ENCODE measurements at places on chromosomes 12 and 14.
A peak's percentile ranks its signal among the peaks of the same experiment; 100 is the strongest.

- H3K4me3 ChIP-seq = no peak overlapping the region
- H3K27ac ChIP-seq = no peak overlapping the region
- no peaks in the 10 kb centered on the region for H3K4me1 ChIP-seq
Measured at GRCh38 chr12:99549651-99550050, 97.9 kb upstream of the GARIN6 start.

- H3K4me3 ChIP-seq = no peak overlapping the region
- no peaks in the 10 kb centered on the region for H3K27me3 ChIP-seq
- no peak for DNase-seq
- peak overlapping the region; percentile 8 for H3K27ac ChIP-seq
Measured at GRCh38 chr14:58746261-58746660, 108.5 kb downstream of the DACT1 start.

- no peak overlapping the region for H3K4me3 ChIP-seq
- no peak overlapping the region for H3K27ac ChIP-seq
- DNase-seq = no peak
- no peaks in the 10 kb centered on the region for H3K4me1 ChIP-seq
Measured at GRCh38 chr14:106826833-106827369, 1300.5 kb downstream of the TMEM121 start.

- peaks cover 2% of the 10 kb centered on the region for H3K36me3 ChIP-seq
- no peak overlapping the region for H3K27ac ChIP-seq
- H3K27me3 ChIP-seq = no peaks in the 10 kb centered on the region
- no peaks in the 10 kb centered on the region for H3K4me1 ChIP-seq
- DNase-seq = no peak
Measured at GRCh38 chr12:10305411-10305810, 2.3 kb upstream of the KLRD1 start.

DNA sequence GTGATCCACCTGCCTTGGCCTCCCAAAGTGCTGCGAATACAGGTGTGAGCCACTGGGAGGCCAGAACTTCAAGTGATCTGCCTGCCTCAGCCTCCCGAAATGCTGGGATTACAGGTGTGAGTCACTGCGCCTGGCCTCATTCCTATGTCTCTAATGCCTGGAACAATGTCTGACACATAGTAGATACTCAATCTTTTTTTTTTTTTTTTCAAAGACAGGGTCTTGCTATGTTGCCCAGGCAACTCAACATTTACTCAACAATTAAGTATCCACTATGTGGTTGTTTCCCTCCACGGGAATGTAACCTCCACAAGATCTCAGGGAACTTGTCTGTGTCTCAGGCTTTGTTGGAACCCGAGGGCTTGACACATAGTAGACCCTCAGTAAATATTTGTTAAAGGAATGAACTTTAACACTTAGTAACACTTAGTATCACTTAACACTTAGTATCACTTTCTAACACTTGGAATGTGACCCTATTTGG, 3.0 kb upstream of the TMEM120B start:
- H3K4me1 ChIP-seq = peaks cover 12% of the 10 kb centered on the region
- no peaks in the 10 kb centered on the region for H3K27me3 ChIP-seq
- H3K36me3 ChIP-seq = no peaks in the 10 kb centered on the region
- no peak overlapping the region for H3K27ac ChIP-seq
- H3K4me3 ChIP-seq = no peak overlapping the region
- DNase-seq = no peak

DNA sequence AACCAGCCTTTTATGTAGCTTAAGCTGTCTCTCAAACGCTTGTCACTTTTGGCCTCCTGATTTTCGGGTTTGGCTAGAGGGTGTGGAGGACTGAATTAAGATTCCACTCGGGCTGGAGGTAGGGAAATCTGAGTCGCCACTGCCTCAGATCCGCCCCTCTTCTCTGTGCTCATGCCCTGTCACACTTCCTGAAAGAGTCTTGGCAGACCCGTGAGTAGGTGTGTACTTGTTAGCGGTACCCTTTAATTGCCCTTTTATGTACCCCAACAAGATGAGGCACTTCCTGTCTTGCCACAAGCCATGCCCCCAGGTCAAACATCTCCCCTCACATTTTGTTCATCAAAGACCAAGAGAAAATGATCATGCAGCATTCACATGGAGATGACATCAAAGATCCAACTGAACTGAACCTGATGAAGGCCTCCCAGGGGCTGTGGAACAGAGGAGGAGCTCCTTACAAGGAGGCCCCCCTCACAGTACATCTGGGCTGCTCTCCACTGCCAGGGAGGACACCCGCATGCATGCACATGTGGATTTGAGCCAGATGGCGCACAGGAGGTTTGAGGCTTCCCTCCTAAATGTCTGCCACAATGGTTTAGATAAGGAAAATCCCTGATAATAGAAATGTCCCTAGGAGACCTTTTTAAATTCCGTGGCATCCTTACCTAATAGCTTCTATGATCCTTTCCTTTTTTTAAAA, 86.5 kb upstream of the CDKN3 start:
- no peaks in the 10 kb centered on the region for H3K36me3 ChIP-seq
- H3K27ac ChIP-seq = no peak overlapping the region
- no peaks in the 10 kb centered on the region for H3K27me3 ChIP-seq
- DNase-seq = no peak

GRCh38 chr12:128715485-128715884, 108.3 kb downstream of the SLC15A4 start:
- H3K4me3 ChIP-seq = no peak overlapping the region
- no peaks in the 10 kb centered on the region for H3K36me3 ChIP-seq
- no peak overlapping the region for H3K27ac ChIP-seq
- H3K4me1 ChIP-seq = no peaks in the 10 kb centered on the region

GRCh38 chr12:80769553-80770140, 52.9 kb downstream of the MYF5 start:
- H3K4me1 ChIP-seq = peaks cover 7% of the 10 kb centered on the region
- DNase-seq = no peak
- no peak overlapping the region for H3K27ac ChIP-seq
- peaks cover 13% of the 10 kb centered on the region for H3K36me3 ChIP-seq
- no peaks in the 10 kb centered on the region for H3K27me3 ChIP-seq

- no peak overlapping the region for H3K27ac ChIP-seq
- no peak overlapping the region for H3K4me3 ChIP-seq
- DNase-seq = no peak
- peaks cover 27% of the 10 kb centered on the region for H3K4me1 ChIP-seq
- no peaks in the 10 kb centered on the region for H3K27me3 ChIP-seq
Measured at GRCh38 chr12:89216211-89216952, 135.9 kb downstream of the DUSP6 start.

Data from mesothelial cell of epicardium (in vitro differentiated cells).